ENCODE measurements at places on chromosomes 7 and 10. TPM values are rescaled to one million over a fixed set of nuclear protein-coding genes. Genes with fewer than 3 reads are reported as not detected.

The IFIT1B gene
- total RNA-seq = not detected

The CYP26C1 gene
- total RNA-seq = not detected

The KDM7A gene
- 24.6 TPM for total RNA-seq

The DENND10 gene
- 42.2 TPM for total RNA-seq

The NPVF gene
- total RNA-seq = not detected

The DOCK4 gene
- 40.3 TPM for total RNA-seq

The HOGA1 gene
- total RNA-seq = 0.98 TPM

The ASNS gene
- 17.7 TPM for total RNA-seq

The MYL10 gene
- not detected for total RNA-seq

The NPC1L1 gene
- total RNA-seq = 0.49 TPM

The DHTKD1 gene
- total RNA-seq = 13.3 TPM

The SLC16A12 gene
- 3.7 TPM for total RNA-seq

The GTF2IRD1 gene
- total RNA-seq = 33.6 TPM

The SPDYE2 gene
- not detected for total RNA-seq

The CLCN1 gene
- not detected for total RNA-seq

The TNS3 gene
- total RNA-seq = 36.8 TPM

The LRRD1 gene
- total RNA-seq = 0.49 TPM

The CACNA2D1 gene
- total RNA-seq = 16.9 TPM

The LGI1 gene
- 0.74 TPM for total RNA-seq

The ERVW-1 gene
- total RNA-seq = not detected

The COL17A1 gene
- 149 TPM for total RNA-seq

The XRCC2 gene
- total RNA-seq = 1.7 TPM

The NEBL gene
- total RNA-seq = 55.2 TPM

The RALA gene
- 20.1 TPM for total RNA-seq

The ELN gene
- total RNA-seq = 38.3 TPM

The SYT15 gene
- total RNA-seq = 5.4 TPM

The SPDYE8 gene
- total RNA-seq = not detected

The PDE1C gene
- total RNA-seq = 19.2 TPM

The SYCE1 gene
- not detected for total RNA-seq

The ANKRD61 gene
- not detected for total RNA-seq

The ODAD2 gene
- 0.25 TPM for total RNA-seq

The MYO3A gene
- 0.25 TPM for total RNA-seq

The TLX1 gene
- total RNA-seq = not detected

The SPOCK2 gene
- 46.9 TPM for total RNA-seq

The PTPRE gene
- total RNA-seq = 77.6 TPM

The CPA1 gene
- not detected for total RNA-seq

The HNRNPH3 gene
- 90.4 TPM for total RNA-seq

The SHTN1 gene
- total RNA-seq = 7.4 TPM

The ZNF800 gene
- total RNA-seq = 31.9 TPM

The CALD1 gene
- total RNA-seq = 343 TPM

The OR2A12 gene
- total RNA-seq = not detected

The FAM25G gene
- not detected for total RNA-seq

The PRKRIP1 gene
- total RNA-seq = 17.4 TPM

The GRM8 gene
- total RNA-seq = not detected

The ASB15 gene
- total RNA-seq = not detected

The NUTM2E gene
- total RNA-seq = not detected

The TECPR1 gene
- 19.6 TPM for total RNA-seq

The PDK4 gene
- 399 TPM for total RNA-seq

The FAM237B gene
- not detected for total RNA-seq

The NPY4R gene
- total RNA-seq = 0.49 TPM

The NKX6-2 gene
- total RNA-seq = 0.49 TPM

Measured in vagina (tissue), 2 donors.